T follicular helper cell (primary cell): ENCODE measurements at places on chromosomes 6 and 20.

- DNase-seq, result no peak
Observed at GRCh38 chr6:13767121-13767808, 47.1 kb downstream of the MCUR1 start.

DNA sequence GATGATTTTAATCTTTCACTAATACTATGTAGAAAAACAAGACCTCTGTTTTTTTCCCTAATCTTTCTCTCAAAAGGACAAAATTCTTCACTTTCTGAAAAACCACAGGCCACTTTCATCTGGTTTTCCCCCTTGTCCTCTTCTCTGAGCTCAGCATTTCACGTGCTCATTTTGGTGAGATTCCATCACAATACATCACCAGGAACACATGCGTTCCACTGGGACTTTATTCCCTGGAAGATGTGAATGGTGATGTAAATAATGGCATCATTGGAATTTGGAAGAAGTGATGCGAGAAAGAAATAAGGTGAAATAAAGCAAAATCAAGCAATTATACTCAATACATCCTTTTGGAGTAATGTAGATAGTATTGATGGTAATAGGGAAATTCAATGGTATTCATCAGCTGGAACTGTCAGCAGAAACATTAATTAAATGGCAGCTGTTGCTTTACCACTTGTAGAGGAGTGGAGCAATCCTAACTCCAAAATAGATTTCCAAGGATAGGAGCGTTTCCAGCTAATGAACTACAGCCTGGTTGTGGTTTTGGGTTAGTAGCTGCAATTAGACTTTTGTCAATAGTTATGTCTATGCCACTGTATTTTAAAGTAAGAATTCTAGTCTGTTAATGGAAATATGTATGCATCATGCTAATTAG is 11.5 kb downstream of the FILIP1 start:
- no peak for DNase-seq

GRCh38 chr20:34269996-34270627 is 28.9 kb downstream of the ASIP start:
- no peak for DNase-seq

- DNase-seq, result no peak
Observed at GRCh38 chr20:37939701-37940560, 37.0 kb downstream of the VSTM2L start.

DNA sequence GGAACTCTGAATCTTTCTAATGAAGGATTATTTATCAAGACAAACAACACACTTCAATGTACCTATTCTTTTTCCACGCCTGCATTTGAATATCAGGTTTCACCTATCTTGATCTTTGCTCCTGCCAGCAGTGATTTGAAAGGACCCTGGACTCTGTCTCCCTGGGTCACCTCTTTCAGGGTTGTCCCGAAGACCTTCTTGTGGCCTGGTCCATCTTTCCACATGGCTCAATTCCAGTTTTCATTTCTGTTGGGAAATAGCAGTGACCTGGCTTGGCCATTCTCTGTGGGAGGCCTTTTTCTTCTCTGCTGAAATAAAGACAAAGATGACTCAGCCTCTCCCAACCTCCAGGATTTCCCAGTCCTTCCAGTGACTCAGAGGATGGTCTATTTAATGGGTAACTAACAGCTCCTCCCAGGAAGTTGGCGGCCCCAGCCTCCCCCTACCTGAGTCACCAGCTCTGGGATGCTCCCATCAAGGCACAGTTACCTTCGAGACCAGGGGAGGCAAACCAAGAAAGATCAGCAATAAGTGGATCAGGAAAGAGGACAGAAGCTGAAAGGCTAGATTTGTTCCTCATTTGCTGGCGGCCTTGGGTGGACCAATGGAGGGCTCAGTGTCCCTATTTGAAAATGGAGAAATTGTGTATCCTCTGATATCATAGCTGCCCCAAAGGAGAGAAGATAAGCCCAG is 120.2 kb upstream of the RNF24 start:
- no peak for DNase-seq

DNA sequence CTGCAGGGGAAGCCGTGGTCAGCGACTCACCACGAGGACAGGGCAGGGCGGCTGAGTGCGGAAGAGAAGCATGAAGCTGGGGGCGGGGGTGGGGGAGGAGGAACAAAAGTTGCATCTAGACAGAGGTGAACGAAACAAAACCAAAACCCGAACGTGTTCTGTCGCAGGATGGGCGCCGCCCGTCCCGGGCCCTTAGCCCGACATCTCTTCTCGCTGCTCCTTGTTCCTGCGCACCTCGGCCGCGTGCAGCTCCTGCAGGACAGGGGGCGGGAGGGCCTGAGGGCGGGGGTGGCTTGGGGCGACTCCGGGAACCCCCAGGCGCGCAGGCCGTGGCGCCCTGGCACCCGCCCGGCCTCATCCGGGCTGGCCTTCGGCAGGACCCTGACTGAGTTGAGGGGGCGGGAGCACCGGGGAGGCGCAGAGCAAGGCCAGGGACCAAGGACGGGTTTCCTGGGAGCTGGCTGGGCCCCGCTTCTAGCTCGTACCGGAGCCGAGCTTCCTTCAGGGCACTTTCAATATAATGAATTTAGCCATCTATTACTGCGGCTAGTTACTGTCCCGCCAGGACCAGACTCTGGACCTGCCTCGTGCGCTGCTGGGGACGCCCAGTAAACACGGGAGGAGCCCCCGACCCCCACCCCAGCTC is 12.0 kb downstream of the STMN3 start:
- DNase-seq, result no peak

DNA sequence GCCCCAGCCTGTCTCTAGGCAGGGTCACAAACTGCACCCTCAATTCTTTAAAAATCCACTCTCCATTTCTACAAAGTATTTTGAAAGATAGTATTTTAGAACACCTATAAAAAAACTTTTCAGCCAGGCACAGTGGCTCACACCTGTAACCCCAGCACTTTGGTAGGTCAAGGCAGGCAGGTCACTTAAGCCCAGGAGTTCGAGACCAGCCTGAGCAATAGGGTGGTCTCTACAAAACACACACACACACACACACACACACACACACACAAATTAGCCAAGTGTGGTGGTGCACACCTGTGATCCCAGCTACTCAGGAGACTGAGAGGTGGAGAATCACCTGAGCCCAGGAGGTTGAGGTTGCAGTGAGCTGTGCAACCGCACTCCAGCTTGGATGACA is 30.2 kb downstream of the SLC23A2 start:
- DNase-seq, result no peak

DNA sequence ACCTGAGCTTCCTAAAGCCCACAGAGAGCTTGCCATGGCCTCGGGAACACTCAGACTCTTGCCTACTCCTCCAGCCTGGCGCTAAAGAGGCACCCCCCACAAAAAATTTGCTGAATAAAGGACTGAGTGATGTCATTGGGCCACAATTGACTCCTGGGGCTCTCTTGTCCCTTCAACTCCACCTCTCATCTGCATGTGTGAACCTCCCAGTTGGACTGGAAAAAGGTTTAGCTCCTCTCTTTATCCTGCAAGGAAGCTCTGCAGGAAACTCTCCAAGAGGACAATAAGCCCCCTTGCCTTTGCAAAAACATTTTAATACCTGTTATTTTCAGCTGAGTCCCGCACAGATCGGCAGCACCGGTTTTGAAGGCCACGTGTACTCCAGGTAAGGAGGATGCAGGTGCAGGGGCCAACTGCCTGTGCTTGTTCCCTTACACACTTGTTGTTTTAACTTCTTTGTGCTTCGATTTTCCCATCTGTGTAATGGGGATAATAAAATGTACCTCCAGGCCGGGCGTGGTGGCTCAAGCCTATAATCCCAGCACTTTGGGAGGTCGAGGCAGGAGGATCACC is 107.3 kb downstream of the TFAP2C start:
- no peak for DNase-seq

GRCh38 chr20:14830466-14830865 is 493.1 kb upstream of the FLRT3 start:
- DNase-seq, result no peak

DNA sequence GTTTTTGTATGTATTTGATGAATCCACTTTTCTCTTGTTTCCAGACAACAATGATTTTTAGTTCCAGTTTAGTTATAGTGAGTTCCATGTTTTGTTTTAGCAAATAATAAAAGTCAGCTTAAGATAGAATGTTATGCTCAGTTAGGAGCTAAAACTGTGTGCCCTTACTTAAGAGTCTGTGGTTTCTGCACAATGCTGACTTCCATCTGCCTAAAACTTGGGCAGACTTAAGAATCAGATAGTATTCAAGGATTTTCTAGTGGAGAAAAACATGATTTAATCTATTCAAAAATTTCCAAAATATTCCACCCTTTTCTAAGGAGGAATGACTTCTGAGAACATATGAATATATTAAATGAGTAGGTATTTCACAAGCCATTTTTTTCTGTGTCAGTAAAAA is 32.8 kb downstream of the LAMA4 start:
- no peak for DNase-seq

DNA sequence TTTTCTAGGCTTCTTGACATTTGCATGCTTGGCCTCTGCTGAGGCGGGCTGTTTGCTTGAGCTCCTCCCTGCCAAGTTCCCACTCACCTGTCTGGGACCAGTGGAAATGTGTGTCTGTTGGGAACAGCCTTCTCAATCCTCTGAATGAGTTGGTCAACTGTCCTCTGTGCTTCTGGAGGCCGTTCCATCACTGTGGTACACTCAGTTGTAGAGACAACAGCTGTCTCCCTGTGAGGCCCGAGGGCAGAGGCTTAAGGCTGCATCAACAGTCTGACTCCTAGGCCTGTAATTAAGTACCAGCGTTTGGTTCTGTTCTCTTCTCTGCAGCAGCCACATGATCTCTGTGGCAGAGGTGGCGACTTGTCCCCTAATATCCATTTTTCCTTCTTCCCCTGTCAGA is 110.9 kb downstream of the CDC5L start:
- DNase-seq, result no peak

GRCh38 chr6:19463250-19463649 is 373.9 kb upstream of the ID4 start:
- no peak for DNase-seq

DNA sequence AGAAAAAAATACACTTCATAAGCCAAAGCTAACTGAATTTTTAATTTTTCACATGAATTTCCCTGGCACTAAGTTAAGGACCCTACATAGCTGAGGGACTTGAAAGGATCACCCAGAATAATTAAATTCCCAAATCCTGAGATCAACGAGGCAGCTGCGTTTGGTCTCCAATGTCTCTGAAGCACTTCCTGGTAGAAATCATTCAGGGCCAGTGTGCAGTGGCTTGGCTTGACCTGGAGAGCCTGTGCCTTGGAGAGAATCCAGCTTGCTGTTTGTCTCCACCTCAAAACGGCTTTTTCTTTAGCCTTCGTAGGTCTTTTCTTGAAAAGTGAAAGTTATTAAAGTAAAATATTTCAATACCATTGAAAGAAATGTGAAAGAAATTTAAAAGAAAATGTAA is 92.4 kb downstream of the SMOC2 start:
- no peak for DNase-seq

GRCh38 chr20:10172998-10173655 is 45.5 kb upstream of the SNAP25 start:
- DNase-seq, result no peak

DNA sequence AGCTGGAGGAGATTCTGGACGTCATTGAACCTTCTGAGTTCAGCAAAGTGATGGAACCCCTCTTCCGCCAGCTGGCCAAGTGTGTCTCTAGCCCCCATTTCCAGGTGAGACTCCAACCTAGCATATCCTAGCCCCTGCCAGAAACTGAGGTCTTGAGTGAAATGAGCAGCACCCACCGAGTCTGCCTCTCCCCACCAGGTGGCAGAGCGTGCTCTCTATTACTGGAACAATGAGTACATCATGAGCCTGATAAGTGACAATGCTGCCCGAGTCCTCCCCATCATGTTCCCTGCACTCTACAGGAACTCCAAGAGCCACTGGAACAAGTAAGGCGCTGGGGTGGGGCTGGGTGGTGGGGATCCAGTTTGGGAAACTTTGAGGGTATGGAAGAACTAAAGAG is 4.6 kb downstream of the MEA1 start:
- DNase-seq, result no peak

DNA sequence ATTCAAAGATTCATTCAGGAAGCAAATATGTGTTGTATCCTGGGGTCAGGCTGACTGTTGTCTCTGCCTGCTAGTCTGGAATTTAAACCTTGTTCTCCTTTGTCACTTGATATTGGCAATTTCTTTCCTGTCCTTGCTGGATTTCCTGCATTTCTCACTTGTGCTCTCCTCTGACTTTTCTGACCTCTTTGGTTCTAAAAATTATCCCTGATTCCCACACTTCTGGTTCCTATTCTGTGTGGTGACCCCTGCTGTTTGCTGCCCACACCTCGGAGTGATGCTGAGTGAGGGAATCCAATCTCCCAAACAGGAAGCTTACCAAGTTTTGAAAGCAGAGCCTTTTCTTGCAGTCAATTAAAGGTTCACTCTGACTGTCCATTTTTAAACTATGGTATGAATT is 345.3 kb downstream of the CDKAL1 start:
- DNase-seq, result no peak

DNA sequence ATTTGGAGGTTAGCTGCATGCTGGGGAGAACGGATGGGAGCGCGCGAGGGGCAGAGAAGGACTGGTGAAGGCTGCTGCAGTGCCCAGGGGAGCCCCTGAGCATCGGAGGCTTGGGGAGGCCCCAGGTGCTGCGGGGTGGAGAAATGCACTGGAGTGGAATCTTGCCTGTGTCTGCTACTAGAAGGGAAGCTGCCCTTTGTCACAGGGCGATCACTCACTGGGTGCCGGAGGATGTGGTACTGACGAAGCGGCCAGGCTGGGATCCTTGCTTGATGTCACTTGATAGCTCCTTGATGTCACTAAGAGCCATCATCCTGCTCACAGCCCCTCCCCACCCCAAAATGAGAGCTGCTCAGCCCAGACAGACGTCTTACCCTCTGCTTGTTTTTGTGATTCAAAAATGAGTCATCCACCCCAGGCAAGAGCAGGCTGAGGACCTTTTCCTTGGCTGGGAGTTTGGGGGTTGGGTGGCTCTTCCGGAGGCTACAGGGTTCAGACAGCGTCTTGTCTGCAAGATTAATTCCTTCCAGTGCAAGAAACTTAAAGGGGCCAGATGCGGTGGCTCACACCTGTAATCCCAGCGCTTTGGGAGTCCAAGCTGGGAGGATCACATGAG is 62.6 kb upstream of the PMEPA1 start:
- DNase-seq, result peak; percentile 8

DNA sequence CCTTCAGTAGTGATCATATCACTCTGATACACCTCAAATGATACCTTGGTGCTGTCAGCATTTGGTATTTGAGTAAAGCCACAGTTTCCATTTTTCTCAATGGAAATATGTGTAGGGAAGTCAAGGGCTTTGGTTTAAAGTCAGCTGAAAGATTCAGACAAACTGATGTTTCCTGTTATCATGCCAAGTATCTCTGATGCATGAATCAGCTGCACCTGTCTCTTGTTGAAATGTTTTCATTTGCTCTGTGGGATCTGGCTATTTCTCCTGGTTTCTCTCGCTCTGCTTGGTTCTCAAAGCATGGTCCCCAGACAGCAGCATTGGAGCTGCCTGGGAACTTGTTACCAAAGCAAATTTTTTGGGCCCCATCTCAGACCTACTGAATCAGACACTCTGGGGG is 23.5 kb downstream of the ZFP64 start:
- DNase-seq, result no peak

GRCh38 chr6:43976706-43977403 is 150.4 kb downstream of the MRPL14 start:
- DNase-seq, result no peak

DNA sequence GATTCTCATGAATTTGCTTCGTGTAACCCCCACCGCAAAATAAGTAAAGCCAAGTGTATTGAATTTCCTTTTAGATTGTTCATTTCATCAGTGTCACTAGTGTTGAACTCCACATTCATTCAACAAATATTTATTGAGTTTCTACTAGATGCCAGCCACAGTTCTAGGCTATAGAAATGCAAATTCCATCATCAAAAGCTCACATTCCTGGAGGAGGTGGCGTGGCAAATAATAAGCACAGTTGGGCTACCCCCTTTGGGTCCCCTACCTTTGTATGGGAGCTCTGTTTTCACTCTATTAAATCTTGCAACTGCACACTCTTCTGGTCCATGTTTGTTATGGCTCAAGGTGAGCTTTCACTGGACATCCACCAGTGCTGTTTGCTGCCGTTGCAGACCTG is 12.7 kb upstream of the ME1 start:
- no peak for DNase-seq
